ENCODE measurements at places on chromosomes 5 and 9. TPM values are rescaled to one million over a fixed set of nuclear protein-coding genes. Genes with fewer than 3 reads are reported as not detected.

FOXD4L4 gene
- 0.88 TPM for total RNA-seq

PCDHGC4 gene
- 1.7 TPM for total RNA-seq

CATSPER3 gene
- not detected for total RNA-seq

SPATA31C1 gene
- total RNA-seq: not detected

- no peaks in the 10 kb centered on the region for H3K27me3 ChIP-seq
- no peaks in the 10 kb centered on the region for H3K36me3 ChIP-seq
- H3K4me3 ChIP-seq: no peak overlapping the region
- H3K4me1 ChIP-seq: no peaks in the 10 kb centered on the region
- no peak for DNase-seq
- no peak overlapping the region for H3K27ac ChIP-seq
Observed at GRCh38 chr5:127590156-127590722, 58.6 kb upstream of the CTXN3 start.
